ENCODE measurements at places on chromosomes 4 and X.

GRCh38 chr4:122377352-122377751 lies 1.5 kb upstream of the ADAD1 start:
- DNase-seq: no peak

DNA sequence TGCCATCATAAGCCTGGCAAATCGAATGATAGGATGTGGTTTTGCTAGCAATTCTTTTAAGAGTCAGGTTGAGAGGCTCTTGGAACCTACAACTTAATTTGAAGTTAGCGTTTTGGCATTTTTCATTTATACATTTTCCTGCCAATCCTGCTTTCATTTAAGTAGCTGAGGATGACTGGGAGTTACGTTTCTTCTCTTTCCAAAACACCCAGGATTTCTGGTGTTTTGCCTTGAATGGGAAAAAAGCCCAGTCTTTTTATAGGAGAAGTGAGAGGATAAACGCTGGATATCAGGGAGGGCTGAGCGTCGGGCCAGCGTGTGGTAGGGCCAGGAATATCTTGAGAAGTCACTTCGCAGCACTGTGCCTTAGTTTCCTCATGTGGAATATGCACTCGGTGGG lies 174.2 kb upstream of the HAND2 start:
- no peak for DNase-seq

GRCh38 chrX:1400049-1400448 lies 8.1 kb upstream of the SLC25A6 start:
- no peak for DNase-seq

- DNase-seq: no peak
These were observed 196.9 kb downstream of the MAML3 start for GRCh38 chr4:139957065-139957464.

GRCh38 chrX:1202251-1202650 lies 10.2 kb downstream of the CRLF2 start:
- no peak for DNase-seq

GRCh38 chr4:160347197-160347596 lies 1244.3 kb downstream of the RAPGEF2 start:
- DNase-seq: no peak

DNA sequence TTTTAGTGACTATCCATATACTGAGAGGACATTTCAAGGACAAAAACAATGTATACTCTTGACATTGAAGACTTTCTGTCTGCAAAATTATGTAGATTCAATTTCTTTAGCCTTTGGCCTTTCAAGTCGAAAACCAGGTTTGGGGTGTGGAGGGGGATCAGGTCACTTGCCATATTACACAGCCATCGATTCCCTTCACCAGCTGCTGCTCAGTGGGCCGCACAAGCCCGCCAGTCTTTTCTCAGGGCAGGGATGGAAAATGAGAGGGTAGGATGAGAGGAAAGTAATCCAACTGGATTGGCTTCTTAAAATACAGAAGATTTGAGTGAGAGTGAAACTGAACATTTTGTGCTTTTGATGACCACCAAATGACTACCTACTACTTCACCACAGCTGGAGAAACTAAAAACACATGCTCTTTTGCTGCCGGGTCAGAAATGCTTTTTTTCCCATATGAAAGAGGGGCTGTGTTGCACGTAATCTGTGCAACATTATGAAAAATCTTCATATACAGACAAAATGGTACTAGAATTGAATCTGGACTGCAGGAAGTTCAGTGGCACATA lies 51.4 kb downstream of the FHL1 start:
- no peak for DNase-seq

DNA sequence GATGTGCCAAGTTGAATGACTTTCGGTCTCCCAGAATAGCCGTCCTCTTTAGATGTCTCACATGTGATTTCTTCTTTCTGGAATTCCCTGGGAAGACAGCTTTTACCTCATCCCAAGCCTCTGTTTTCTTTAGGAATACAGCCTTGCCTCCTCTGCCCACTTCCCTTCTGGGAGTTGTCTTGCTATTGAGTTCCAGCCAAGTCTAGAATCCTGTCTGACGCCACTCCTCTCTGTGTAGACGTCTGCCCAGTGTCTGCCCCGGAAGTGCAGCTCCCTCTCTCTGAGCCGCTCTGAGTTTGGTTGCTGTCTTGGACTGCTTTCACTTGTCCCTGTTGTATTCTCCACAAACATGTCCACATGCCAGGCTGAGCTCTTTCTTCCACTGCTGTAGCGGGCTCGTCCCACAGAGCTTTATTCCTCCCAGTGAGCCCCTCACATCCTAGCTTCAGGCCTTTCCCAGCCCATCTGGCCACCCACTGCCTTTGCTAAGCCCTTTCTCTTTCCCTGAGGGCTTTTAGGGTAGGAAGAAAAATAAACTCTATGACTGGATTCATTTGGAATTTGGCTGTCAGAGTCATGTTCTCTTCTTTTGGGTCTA lies 9.0 kb upstream of the IGFBP7 start:
- DNase-seq: no peak

DNA sequence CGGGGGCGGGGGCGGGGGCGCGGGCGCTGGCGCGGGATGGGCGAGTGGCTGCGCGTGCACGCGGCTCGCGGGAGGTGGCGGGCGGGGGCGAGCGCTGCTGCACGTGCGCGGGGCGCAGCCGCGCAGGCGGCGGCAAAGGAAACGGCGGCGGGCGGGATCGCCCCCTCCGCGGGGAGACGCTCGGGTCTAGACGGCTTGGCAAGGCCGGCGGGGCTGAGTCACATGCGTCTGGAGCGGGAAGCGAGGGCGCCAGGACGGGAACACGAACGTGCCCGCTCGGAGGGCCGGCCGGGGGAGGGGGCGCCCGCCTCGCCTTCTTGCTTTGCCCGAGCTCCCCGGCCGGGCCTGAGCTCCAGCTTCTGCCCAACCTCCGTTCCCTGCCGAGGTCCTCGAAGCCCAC lies 4.3 kb upstream of the HAUS7 start:
- DNase-seq: no peak

DNA sequence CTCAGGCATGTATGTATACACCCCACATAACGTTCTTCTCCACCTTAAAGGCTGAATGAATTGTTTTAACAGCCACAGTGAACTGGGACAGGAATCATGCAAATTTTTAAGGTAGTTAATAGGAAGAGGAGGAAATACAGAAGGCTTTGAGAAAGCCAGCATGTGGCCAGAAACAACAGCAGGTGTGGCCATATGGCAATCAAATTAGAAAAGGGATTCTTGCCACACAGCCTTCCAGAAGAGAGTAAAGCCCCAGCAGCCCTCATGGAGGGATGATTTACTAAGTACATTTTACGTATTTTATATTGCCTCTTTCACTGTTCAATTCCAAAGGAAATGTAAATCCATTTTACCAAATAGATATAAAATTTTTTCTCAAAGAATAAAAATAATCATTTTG lies 792.2 kb downstream of the ADGRL3 start:
- DNase-seq: no peak

GRCh38 chr4:26784207-26784865 lies 76.3 kb upstream of the STIM2 start:
- DNase-seq: no peak

DNA sequence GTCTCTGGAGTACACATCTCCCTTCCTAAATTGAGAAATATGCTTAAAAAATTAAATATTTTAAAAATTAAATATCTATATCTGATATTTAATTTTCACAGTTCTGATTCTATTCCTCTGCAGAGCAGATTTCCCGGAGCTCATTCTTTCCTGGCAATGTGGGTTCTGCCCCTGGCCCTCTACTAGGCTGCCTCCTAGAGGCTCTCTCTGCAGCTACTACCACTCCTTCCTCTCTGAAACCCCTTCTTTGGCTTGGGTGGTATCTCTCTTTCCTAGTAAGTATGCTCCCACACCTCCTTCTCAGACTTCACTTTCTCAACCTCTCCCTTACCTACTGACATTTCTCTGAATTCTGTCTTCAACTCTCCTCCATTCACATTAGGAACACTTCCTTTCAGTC lies 45.3 kb downstream of the RPGR start:
- DNase-seq: no peak

DNA sequence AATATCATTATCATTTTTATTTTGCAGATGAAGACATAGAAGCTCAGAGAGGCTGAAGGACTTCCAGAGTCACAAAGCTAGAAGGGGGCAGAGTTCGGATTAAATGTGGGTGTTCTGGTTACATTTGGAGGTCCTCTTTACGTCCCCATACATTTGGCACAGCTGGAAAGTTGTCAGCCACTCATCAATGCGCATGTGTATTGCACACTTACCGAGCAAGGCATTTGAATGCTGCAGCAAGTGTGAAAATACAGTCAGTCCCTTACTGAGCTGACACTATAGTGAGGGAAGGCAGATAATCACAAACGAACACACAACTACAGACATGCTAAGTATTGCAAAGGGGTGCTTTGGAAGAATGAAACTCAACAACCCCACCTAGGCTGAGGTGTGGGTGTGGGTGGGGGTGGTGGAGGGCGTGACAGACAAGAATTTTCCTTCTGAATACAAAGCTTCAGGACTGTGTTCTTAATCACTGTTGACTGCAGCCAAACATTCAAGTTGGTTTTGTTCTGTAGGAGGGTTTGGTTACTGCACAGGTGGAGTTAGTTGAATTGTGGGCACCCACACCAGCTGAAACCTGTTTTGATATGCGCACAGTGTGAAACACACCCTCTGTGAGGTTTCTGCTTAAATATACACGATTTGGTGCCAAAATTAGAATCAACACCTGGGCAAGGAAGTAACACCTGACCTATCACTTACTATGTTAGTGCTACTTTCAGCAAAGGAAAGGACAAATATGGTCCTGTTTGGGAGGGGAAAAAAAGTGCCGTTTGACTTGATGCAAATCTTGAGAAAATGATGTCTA lies 72.4 kb downstream of the COQ2 start:
- DNase-seq: no peak

- no peak for DNase-seq
These were observed 46.7 kb downstream of the C4orf46 start for GRCh38 chr4:158624889-158625478.

- DNase-seq: no peak
These were observed 6.2 kb upstream of the DCTD start for GRCh38 chr4:182923366-182923765.

- no peak for DNase-seq
These were observed 178.0 kb upstream of the ANKRD50 start for GRCh38 chr4:124890522-124890921.

- DNase-seq: no peak
These were observed 15.7 kb downstream of the SPCS3 start for GRCh38 chr4:176335421-176335820.

DNA sequence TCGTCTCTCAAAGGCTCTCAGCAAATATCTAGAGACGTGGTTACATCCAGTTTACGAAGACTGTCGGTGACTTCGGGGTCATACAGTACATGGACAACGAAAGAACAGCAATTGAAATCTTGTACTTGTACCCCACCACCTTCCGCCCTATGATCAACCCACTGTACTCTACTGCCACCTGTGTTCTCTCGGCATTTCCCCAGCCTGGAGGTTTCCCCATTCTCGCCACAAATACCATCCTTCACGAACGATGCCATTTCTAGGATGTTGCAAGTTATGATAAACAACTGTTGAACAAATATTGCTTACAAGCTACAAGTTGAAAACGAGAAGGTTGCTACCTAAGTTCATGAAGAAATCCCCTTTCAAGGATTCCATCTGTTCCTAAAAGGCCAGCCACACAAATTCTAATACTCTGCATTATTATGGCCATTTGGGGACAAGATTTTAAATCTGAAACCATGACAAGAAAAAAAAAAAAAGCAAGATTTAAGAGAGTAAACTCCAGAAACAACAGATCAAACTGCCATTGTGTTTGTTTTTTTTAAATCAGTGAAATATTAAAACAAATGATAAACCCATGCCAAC lies 1.6 kb downstream of the APBB2 start:
- no peak for DNase-seq

GRCh38 chrX:150842198-150842685 lies 56.2 kb downstream of the CD99L2 start:
- no peak for DNase-seq

DNA sequence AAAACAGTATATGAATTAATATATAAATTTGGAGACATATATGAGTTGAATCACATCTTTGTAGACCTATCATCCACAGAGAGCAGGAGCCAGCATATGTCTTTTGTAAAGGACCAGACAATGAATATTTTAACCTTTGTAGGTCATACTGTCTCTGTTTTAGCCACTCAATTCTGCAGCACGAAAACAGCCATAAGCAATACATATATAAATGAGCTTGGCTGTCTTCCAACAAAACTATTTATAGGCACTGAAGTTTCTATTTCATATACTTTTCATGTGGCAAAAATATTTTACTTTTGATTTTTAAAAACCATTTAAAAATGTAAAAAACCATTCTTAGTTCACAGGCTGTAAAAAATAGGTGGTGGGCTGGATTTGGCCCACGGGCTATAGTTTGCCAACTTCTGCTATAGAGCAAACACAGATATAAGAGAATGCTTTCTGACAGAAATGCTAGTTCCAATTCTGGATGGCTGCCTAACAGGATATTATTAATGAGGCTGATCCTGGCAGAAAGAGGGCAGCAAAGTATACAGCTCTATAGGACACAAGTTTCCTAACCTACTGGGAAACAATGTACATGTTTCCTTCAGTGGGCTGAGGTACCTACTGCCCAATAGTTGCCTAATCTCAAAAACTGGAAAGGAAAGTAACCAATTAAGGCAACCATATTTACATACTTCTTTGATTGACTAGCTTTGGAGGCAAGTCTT lies 58.1 kb upstream of the UCP1 start:
- no peak for DNase-seq

DNA sequence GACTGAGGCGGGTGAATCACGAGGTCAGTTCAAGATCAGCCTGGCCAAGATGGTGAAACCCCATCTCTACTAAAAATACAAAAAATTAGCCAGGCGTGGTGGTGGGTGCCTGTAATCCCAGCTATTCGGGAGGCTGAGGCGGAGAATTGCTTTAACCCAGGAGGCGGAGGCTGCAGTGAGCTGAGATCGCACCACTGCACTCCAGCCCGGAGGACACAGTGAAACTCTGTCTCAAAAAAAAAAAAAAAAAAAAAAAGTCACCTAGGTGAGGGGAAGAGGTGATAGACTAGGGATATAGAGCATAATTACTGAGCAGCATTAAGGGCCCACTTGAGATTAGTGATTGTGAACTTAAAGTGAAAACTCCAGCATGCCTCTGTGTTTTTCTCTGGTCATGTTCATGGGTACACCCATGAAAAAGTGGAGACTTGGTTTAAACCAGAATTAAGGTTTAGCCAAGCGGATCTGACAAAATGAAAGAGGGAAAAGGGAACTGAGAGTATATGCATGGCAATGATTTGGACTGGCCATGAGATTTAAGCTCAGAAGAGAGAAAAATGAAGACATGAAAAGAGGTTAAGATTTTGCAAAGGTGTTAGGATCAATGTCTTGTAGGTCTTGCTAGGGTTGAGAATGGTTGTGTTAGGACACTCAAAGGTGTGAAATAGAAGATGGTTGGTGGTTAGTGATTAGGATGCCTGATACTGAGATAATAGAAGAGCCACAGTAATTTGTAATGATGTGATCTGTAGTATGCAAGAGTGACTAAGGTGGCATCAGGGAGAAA lies 105.0 kb downstream of the RAB28 start:
- DNase-seq: no peak

DNA sequence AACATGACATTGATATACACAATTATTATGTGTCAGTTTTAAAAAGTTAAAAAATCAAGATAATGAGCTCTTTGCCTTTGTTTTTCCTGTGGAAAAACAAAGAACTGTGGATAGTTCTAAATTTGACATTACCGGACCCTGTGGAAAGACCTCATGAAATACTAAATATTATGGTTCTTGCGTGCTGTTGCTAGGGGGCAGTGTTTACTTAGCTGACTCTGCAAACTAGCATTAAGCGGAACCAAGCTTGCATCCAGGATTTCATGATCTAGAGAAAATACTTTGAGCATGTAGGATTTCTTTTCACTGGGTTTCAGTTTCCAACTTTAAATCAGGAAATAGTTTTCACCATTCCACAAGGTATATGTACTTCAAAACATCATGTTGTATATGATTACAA lies 33.6 kb downstream of the CLCN4 start:
- DNase-seq: no peak

Measured in stimulated activated CD4-positive, alpha-beta T cell treated with anti-CD3 and anti-CD28 coated beads, Interleukin-12 subunit alpha, Interleukin-12 subunit beta, amount 100 ng/mL, for 48 hours (primary cell).